Stimulated activated CD8-positive, alpha-beta memory T cell treated with anti-CD3 and anti-CD28 coated beads, Interleukin-4, amount 100 ng/mL, for 4 hours (primary cell): ENCODE measurements at places on chromosomes 1 and 21.
A peak's percentile ranks its signal among the peaks of the same experiment; 100 is the strongest.

DNA sequence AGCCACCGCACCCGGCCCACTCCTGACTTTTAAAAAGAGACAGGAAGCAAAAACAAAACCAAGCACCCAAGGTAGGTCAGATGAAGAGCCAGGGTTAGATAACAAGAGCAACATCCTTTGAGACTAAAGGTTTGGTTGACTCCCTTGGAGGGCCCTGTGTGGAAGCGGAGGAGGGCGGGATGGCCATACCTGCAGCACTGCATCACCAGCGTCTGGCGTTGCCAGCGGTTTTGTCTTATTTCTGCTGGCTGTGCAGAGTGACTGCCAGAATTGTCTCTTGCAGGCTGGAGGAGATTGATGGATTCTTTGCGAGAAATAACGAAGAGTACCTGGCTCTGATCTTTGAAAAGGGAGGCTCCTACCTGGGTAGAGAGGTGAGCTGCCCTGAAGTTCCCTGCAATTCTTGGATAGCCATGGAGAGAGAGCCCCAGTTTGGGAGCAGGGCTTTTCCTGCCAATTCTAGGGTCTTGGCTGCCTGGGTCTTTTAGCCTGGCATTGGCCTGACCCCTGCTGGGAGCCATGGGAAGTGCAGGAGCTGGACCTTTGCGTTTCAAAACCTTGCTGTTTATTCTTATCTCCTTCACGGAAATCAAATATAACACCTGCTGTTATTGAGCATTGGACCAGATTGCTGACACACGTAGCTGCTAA lies 24.0 kb downstream of the QSOX1 start:
- peak; percentile 51 for DNase-seq

DNA sequence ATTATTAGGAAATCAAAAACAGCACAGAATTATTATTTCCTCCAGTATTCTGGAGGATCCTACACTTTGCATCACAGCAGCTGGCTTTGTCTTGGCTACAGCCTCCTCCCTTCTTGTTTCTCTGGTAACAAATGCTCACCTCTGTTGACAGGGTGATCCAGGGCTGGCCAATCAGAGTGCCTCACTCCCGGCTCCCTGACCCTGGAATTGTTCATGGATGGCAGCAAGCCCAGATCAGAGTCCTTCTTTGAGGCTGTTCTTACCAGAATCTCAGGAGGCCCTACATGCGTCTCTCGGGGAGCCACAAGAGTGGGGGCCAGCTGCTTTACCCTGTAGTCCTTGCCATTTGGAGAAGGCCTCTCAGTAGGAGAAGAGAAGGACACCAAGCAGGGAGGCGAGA lies 48.4 kb upstream of the IGSF5 start:
- no peak for DNase-seq

GRCh38 chr1:156645666-156646065 lies 3.7 kb downstream of the BCAN start:
- DNase-seq = no peak

DNA sequence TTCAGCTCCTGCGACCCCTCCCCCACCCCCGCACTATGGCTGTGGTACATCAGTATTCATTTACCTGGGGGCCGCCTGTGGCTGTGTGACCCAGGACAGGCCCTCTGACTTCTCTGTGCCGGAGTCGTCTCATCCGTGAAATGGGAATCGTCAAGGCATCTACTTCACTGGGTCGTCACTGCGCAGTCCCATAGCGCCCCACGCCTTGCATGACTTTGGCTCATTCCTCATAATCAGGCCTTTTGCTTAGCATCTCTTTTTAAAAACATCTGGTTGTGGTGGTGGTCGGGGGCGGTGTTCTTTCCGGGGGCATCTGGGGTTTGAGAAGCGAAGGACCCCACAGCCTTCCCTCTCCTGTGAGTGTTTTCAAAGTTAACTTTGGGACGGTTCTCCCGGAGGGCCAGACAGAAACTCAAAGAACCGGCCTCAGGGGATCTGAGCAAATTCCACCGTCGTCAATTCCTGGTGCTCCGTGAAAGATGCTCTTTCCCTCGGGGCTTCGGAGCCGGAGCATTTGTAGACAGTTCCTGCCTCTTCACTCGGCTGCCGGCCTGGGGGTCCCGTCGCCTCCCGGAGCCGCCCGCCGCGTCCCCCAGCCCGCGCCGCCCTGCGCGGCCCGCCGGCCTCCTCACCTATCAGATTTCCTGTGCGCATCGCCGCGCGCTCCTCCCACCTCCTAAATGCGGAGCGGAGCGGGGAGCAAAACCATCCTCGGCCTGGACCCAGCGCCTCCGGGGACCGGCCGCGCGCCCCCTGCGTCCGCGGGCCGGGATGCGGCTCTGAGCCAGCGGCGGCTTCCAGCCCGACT lies at the start of gene B3GALT5:
B3GALT5 (plus strand) TSS at position 708 of the 808 bp plus-strand sequence. CDS start 47,620 bp downstream, outside the sequence.
- DNase-seq = no peak

GRCh38 chr1:188715566-188715965 lies 1762.1 kb downstream of the BRINP3 start:
- DNase-seq = no peak

GRCh38 chr1:93758842-93759515 lies 77.3 kb upstream of the BCAR3 start:
- DNase-seq = no peak

GRCh38 chr1:33295023-33295422 lies 25.9 kb downstream of the A3GALT2 start:
- no peak for DNase-seq

GRCh38 chr1:36523850-36524249 lies 41.1 kb upstream of the CSF3R start:
- no peak for DNase-seq

DNA sequence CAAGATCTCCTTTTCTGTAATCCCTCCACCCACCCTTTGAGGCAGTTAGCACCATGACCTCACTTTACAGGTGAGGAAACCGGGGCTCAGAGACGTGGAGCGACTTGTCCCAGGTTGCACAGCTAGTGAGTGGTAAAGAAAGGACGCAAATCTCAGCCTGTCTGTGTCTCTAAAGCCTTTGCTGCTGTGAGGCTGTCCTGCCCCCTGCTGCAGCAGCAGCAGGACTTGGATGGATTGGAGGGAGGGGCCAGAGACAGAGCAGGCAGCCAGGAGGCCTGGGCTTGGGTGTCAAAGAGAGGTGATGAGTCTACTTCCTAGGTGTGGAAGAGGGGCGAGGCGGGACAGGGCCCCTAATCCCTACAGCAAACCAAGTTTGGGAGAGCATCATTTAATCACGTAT lies 69.6 kb downstream of the PTPRU start:
- no peak for DNase-seq

GRCh38 chr1:172360511-172360910 lies 60.0 kb upstream of the C1orf105 start:
- no peak for DNase-seq

DNA sequence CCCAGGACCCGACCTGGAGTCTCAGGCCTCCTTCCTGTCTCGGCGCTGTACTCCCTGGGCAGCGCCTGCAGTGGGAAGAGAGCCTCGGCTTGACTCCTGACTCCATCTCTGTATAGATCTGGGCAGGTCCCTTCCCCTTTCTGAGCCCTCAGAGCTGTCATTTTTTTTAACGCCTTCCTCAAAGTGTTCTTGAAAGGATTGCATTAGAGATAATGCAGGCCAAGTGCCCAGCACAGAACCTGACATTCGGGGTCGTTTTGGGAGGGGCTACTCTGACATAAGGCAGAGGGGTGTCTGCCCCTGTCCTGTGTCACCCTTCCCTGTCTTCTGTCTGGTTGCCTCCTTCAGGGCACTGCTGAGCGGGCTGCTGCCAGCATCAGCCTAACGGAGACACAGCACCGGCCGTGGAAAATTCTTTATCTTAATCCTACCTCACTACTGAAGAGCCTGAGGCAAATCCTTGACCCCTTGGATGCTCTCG lies 271.6 kb downstream of the TRABD2B start:
- DNase-seq = no peak

DNA sequence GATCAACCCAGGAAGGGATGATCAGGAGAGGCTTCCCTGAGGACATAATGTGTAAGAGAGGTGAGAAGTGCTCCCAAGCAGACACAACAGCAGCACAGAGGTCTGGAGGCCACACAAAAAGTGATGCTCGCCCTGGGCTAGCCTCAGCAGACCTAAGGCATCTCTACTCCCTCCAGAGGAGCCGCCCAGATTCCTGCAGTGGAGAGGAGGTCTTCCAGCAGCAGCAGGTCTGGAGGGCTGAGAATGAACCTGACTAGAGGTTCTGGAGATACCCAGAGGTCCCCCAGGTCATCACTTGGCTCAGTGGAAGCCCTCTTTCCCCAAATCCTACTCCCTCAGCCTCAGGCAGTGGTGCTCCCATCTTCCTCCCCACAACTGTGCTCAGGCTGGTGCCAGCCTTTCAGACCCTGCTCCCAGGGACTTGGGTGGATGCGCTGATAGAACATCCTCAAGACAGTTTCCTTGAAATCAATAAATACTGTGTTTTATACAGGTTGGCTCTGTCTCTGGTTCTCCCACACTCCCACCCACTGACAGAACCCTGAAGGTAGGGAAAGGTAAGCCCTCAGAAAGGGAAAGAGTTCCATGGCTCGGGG lies 5.0 kb downstream of the GJB3 start:
- DNase-seq = no peak

DNA sequence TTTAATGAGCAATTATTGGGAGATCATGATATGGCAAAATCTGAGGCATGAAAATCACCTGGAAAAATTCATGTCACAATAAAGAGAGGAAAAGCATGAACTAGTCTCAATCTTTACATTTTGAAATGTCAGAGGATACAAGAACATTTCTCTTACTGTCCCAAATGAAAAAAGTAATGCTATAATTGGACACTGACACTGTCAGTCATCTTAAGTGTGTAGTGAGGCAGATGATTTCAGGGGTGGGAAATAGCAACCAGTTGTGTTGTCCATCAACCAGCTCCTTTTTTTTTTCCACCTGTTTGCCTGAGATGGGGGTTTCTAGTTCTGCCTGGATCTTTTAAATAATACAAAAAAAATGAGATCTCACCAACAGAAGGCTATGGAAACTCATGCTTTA lies 646.2 kb downstream of the KCNT2 start:
- no peak for DNase-seq

DNA sequence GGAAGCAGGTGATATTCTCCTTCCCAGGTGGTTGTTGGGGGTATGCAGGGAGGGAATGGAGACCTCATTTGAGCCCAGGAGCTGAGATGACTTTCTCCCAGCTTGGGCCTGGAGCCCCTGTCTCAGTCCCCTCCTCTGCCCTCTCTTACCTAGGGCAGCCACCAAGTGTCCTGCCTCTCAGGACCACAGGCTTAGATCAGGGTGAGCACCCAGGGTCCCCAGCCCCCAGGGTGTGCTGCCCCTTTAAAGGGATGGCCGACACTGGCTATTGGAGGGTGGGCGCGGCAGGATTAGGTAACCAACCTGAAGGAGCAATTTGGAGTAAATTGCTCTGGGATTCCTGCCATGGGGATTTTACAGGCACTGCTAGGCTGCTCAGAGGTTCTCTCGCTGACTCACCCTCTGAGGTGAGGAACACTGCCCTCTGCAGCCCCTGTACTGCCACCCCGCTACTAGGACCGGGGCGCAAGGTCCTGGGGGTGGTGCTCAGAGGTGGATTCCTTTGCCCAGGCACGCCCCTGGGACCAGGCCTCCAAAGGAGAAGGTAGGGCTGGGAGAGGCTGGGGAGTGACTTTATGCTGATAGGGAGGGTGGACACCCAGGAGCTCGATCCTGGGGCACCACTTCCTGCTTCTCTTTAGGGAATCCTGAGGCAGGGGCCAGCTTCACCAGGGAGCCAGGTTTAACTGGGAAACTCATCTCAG lies 1.5 kb downstream of the RPS6KA1 start:
- no peak for DNase-seq

GRCh38 chr1:6794164-6794563 lies 8.9 kb downstream of the CAMTA1 start:
- DNase-seq = no peak

- no peak for DNase-seq
These were observed 162.2 kb upstream of the RAB4A start for GRCh38 chr1:229108598-229109201.

GRCh38 chr1:225508538-225509375 lies 80.9 kb upstream of the LBR start:
- no peak for DNase-seq

DNA sequence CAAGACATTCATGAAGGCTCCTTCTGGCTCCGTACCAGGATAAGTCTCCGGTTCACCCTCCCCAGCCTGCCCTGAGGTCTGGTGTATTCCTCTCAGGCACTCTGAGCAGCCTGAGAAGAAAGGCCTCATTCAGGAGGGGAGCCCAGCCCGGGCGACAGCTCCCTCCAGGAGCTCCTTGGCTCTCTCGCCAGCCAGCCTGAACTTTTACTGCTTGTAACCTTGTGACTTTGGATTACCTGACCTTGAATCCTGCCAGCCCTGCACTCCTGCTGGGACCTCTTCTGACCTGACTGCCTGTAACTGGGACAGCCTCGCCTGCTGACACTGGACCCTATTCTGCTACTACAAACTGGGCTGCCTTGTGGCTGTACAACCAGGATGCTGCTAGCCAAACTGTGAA lies 65.8 kb downstream of the CD34 start:
- no peak for DNase-seq

- DNase-seq = no peak
These were observed 440.5 kb downstream of the SMYD3 start for GRCh38 chr1:246066573-246066972.

GRCh38 chr21:21034036-21034435 lies 35.8 kb downstream of the NCAM2 start:
- no peak for DNase-seq

GRCh38 chr1:82260666-82261065 lies 459.9 kb downstream of the ADGRL2 start:
- no peak for DNase-seq

GRCh38 chr1:38581396-38581795 lies 278.2 kb downstream of the RRAGC start:
- DNase-seq = no peak

DNA sequence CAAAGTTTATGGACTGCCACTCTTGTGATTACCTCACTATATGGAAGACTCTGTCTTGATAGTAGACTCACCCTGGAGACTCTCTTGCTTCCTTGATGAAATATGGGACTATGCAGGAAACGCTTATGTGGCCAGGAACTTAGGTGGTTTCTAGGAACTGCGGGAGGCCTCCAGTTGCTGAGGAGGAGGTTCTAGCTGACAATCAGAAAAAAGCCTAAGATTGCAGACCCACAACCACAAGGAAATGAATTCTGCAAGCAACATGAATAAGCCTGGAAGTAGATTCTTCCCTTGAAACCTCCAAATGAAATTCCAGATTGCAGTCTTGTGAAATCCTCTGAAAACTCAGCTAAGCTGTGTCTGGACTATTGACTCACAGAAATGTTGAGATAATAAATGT lies 88.9 kb upstream of the COL11A1 start:
- no peak for DNase-seq

GRCh38 chr1:26234644-26235370 lies 807 bp downstream of the CEP85 start:
- no peak for DNase-seq

DNA sequence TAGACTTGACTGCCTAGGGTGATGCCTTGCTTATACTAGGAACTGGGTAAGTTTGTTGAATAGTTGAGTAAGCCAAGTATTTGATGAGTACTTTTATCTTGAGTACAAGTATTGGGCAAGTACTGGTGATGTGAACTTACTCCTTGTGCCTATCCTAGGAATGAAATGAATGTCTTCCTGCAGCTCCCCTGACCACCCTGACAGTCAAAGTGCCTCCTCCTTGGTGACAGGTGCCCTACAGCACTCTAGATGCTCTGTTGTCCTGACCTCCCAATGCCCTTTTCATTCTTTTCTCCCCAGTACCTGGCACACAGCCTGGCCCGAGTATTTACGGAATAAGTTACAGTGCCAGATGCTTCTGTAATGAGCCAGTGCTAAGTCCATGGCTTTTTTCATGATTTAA lies 25.5 kb downstream of the PCSK9 start:
- DNase-seq = no peak
